ENCODE measurements at places on chromosomes 2 and 18.

DNA sequence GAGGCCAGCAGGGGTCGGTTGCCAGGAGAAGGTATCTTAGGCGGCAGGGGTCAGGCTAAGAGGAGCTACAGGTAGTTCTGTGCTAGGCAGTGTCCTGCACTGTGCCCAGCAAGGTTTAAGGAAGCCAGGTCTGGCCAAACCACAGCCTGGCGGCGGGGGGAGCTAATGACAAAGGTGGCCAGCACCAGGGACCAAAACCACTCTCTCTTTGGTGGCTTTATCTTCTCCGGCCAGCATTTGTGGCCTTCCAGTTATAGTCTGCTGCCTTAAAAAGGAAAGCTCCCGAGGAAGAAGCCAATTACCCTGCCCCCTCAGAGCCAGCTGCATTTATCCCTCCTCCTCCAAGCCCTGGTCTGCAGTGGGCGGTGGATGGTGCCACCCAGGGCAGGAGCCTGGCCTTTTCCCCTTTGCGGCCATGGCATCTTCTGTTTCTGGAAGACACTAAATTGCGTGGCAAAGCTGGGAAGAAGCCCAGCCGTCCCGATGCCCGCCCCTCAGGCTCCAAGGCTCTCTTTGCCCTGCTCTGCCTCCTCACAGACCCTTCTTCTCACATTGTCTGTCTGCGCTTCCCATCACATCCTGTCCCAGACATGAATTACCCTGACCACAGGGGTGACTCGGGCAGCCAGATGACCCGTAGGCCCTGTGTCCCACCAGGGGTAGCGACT lies 94.6 kb downstream of the EN1 start:
- no peak for DNase-seq

DNA sequence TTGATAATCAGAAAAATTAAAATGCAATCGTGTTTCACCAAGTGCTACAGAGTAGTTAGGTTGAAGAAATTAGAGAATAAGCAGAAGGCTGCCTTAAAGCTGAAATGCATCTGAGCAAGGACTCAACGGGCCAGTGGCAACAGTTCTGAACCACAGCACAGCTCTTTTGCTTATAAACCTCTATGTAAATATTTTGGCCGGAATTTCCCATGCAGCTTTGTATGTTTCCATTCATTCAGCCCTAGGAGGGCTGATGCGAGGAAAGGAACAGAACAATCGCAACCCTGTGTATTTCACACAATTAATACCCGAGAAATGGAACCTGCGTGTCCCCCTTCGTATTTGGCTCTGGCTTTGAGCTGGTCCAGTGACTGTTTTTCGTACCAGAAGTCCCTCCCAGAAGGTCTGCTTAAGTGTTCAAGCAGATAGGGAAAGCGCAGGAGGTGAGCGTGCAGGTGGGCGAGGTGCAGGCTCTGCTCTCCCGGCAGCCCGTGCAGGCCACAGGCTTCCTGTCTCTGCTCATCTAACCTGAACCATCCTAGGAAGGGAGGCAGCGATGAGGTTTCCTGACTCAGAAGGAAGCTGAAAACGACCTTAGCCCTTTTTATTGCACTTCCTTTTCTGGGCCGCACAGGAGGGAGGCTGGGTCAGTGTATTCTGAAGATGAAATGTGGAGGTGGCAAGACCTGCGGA lies 67.3 kb downstream of the ASB1 start:
- no peak for DNase-seq

DNA sequence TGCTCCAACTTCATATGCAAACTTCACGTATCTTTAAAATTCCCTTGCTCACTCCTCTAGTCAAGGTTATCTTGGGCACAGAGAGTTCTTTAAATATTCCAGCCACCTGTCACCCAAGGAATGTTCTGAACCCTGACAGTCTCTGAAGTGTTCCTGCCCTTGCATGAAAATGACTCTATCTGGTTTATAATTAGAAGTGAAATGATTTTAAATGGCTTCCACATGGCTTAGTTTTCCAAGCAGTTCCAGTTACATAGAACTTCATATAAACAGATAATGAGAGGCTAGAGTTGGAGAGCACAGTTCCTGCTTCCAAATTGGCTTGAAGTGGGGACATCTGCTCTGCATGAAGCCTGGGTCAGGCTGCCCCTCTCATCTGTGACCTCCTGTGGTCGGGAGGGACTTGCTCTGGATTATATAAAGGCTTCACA lies 81.9 kb downstream of the SLC4A3 start:
- no peak for DNase-seq

GRCh38 chr2:150487537-150488429 lies at the start of gene RND3:
RND3 (minus strand) TSS chr2:150487667; CDS start chr2:150487417, 250 bp downstream.
- DNase-seq, result no peak

GRCh38 chr2:96082211-96083063 lies 33.9 kb downstream of the ADRA2B start:
- DNase-seq, result no peak

DNA sequence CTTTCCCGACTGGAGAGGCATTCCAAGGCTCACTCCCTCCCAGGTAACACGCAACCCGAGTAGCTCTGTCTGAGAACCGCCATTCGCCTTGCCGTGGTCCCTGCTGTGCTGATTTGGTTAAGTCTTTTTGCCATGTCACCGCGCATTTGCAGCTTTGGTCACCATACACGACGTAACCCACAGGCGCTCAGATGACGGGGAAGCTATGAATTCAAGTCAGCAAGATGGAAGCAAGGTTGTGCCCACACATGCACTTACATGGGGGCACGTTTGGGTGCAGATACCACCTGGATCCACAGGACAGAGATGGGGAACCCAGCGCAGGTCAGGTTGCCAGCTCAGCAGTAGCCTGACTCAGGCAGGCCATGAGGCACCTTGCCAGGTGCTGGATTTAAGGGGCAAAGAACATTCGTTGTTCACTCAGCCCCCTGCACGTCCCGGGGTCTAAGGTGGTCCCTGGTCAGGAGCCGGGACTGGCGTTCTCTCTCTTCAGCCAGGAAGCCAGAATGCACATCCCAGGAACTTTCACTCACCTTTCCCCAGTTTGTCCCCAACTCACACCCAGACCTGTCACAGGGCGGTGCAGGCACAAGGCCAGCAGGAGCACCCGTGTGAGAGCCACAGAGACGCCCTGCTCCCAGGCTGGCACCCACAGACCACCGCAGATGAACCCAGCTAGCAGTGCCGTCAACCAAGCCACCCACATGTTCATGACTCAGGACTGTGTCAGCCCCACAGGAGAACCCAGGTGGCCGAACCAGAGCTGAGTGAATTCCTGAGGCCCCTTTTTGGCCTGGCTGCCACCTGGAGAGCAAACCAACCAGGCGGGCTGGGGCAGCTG lies 19.9 kb downstream of the SNED1 start:
- DNase-seq, result no peak

GRCh38 chr2:229032608-229033234 lies 238.4 kb downstream of the PID1 start:
- no peak for DNase-seq

GRCh38 chr2:86439879-86440630 lies 1.1 kb upstream of the KDM3A start:
- DNase-seq, result no peak

DNA sequence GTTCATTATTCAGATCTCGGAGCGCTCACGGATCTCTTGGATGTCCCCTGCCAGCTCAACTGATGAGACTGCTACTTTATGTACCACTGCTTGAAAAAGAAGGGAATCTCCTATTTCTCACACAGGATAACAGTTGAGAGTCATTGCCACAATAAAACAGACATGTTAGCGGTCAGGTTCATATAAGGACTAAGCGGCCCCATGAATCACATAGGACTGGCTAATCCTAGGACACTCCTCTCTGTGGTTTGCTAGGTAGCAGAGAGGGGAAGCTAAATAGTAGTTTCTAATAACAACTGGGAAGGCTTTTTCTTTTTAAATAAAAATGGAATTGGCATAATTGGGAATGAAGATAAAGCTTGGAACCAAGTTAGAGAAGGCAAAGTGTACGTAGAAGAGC lies 15.9 kb upstream of the TGFA start:
- no peak for DNase-seq

GRCh38 chr2:88735133-88735532 lies 43.7 kb downstream of the RPIA start:
- DNase-seq, result no peak

- DNase-seq, result peak; percentile 33
Observed at GRCh38 chr2:161063157-161063945, 96.9 kb upstream of the TANK start.

- DNase-seq, result no peak
Observed at GRCh38 chr18:46829531-46829930, 72.7 kb upstream of the ST8SIA5 start.

GRCh38 chr2:18741895-18742732 lies 152.7 kb upstream of the NT5C1B start:
- no peak for DNase-seq

DNA sequence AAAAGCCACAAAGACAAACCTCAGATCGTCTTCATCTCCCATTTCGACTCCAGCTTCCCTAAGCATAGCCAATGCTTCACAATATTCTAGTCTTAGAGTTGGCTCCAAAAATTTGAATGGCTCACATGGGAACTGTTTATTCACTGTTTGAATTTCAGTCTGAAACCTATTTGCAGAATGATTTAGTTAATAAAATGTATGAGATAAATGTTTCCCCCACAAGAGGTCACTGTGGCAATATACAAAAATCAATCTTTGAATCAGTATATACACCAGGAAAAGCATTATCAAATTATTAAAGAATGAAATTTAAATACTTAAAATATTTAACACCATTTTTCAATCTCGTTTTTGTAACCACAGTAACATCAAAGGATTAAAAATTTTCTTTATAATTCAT lies 40.0 kb upstream of the MCM6 start:
- no peak for DNase-seq

GRCh38 chr2:105373344-105373781 lies 25.5 kb downstream of the FHL2 start:
- no peak for DNase-seq

DNA sequence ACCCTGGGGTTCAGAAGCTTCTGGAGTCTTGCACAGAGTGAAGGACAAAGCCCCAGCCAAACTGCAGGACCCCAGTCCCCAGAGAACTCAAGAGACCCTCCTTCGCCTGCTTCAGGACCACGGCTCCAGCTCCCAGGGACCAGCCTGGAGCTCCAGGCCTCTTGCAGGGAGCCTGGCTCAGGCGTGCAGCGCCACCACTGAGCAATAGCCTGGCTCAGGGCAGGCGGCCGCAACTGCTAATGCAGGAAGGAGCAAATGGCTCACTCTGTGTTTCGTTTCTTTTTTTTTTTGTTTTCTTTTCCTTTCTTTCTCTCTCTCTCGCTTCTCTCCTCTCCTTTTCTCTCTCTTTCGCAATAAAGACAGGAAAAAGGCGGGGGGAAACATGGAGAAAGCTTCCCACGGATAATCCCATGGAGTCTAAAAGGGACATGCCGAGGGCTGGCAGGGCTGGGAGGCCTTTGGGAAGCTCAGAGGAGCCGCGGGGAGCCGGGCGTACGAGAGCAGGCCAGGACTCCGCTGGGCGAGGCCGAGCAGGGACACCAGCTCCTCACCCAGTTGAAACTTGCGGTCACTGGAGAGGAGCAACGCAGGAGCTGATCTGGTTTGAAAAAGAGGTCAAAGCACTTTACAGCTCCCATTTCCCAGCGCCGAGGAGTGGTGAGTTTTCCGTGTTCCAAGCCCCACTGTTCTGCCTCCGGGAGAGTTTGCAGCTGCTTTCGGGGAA lies 244.8 kb downstream of the TWIST2 start:
- DNase-seq, result no peak
